Thoracic aorta endothelial cell (primary cell): ENCODE measurements at places on chromosomes 13 and 19. TPM values are rescaled to one million over a fixed set of nuclear protein-coding genes. Genes with fewer than 3 reads are reported as not detected.

CD209 gene
- not detected in 2 replicates for total RNA-seq

FXYD1 gene
- not detected in 2 replicates for total RNA-seq

SGCG gene
- total RNA-seq, result not detected in 2 replicates

CD37 gene
- total RNA-seq, result not detected in 2 replicates

LHB gene
- not detected in 2 replicates for total RNA-seq

TMC4 gene
- total RNA-seq, result 0.53 TPM in 1 of 2 replicates, not detected in the other

GDF15 gene
- 103 and 114 TPM in 2 replicates for total RNA-seq

LILRB1 gene
- total RNA-seq, result not detected in 2 replicates

NAT14 gene
- 8.9 and 9.6 TPM in 2 replicates for total RNA-seq

CYP4F2 gene
- not detected in 2 replicates for total RNA-seq

EFNA2 gene
- total RNA-seq, result 0.27 TPM in 1 of 2 replicates, not detected in the other

ZC3H13 gene
- total RNA-seq, result 27.7 and 29.4 TPM in 2 replicates

ZIK1 gene
- total RNA-seq, result 1.4 and 4.4 TPM in 2 replicates

ZNF44 gene
- 6.4 and 6.5 TPM in 2 replicates for total RNA-seq

RFPL4AL1 gene
- total RNA-seq, result 0.13 TPM in 1 of 2 replicates, not detected in the other

CFAP97D2 gene
- not detected in 2 replicates for total RNA-seq

CADM4 gene
- 1.6 and 1.7 TPM in 2 replicates for total RNA-seq

APOC4 gene
- not detected in 2 replicates for total RNA-seq

ZNF682 gene
- total RNA-seq, result 0.72 and 4.9 TPM in 2 replicates

YJEFN3 gene
- 0.27 and 0.29 TPM in 2 replicates for total RNA-seq

AKAP8L gene
- total RNA-seq, result 56.1 and 62.2 TPM in 2 replicates

ACER1 gene
- not detected in 2 replicates for total RNA-seq

NCAN gene
- not detected in 2 replicates for total RNA-seq

TMPRSS9 gene
- total RNA-seq, result under 0.01 TPM in 1 of 2 replicates, not detected in the other

FLT3LG gene
- 2.4 and 3.1 TPM in 2 replicates for total RNA-seq

SAE1 gene
- total RNA-seq, result 174 and 209 TPM in 2 replicates

APC2 gene
- total RNA-seq, result 0.07 and 0.13 TPM in 2 replicates

CYP2A6 gene
- total RNA-seq, result not detected in 2 replicates

TNNI3 gene
- total RNA-seq, result not detected in 2 replicates

CGB3 gene
- not detected in 2 replicates for total RNA-seq

KLF1 gene
- not detected in 2 replicates for total RNA-seq

ZNF208 gene
- total RNA-seq, result 0.13 and 0.14 TPM in 2 replicates

POMP gene
- 180 and 191 TPM in 2 replicates for total RNA-seq

LYPD3 gene
- total RNA-seq, result not detected in 2 replicates

IGSF23 gene
- not detected in 2 replicates for total RNA-seq

DACH1 gene
- total RNA-seq, result 7.3 and 7.8 TPM in 2 replicates

ERICH4 gene
- not detected in 2 replicates for total RNA-seq

ZNF829 gene
- 2.0 and 2.5 TPM in 2 replicates for total RNA-seq

SIGLEC8 gene
- not detected in 2 replicates for total RNA-seq

BLVRB gene
- 36.6 and 37.5 TPM in 2 replicates for total RNA-seq

CCDC169 gene
- total RNA-seq, result 4.9 and 6.8 TPM in 2 replicates

DMKN gene
- total RNA-seq, result not detected in 2 replicates

PGLYRP2 gene
- total RNA-seq, result not detected in 2 replicates
